ENCODE measurements at places on chromosomes 3 and 15. TPM values are rescaled to one million over a fixed set of nuclear protein-coding genes. Genes with fewer than 3 reads are reported as not detected.

ANKRD34C gene
- total RNA-seq, result not detected

FOXB1 gene
- total RNA-seq, result not detected

EHD4 gene
- total RNA-seq, result 21.9 TPM

RSRC1 gene
- total RNA-seq, result 87.7 TPM

C2CD4A gene
- 0.12 TPM for total RNA-seq

CGNL1 gene
- 1.5 TPM for total RNA-seq

SLC2A2 gene
- total RNA-seq, result not detected

C2CD4B gene
- 0.25 TPM for total RNA-seq

EXD1 gene
- total RNA-seq, result 0.11 TPM

CAPN3 gene
- total RNA-seq, result 0.44 TPM
